ENCODE measurements at places on chromosomes 1 and 21.

GRCh38 chr1:236753516-236753915, 41.6 kb upstream of the MTR start:
- DNase-seq: peak; percentile 37

- no peak for DNase-seq
Observed at GRCh38 chr1:166573199-166573598, 266.1 kb upstream of the POGK start.

- DNase-seq: no peak
Observed at GRCh38 chr1:243409284-243409683, 153.4 kb downstream of the SDCCAG8 start.

- DNase-seq: no peak
Observed at GRCh38 chr1:75334876-75335389, 200.7 kb downstream of the LHX8 start.

DNA sequence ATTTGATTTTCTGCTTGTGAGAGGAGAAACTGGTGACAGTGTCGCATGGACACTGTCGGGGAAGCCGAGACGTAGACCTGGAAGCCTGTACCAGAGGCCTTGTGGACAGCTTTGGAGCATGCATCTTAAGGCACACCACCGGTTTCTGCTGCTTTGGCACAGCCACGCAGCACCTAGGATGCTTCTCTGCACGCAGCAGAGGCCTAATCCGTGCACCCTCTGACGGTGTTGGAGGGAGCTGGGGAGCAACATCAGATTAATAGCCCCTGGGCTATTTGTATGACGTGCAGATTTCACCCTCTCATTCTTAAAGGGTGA, 30.3 kb downstream of the TEX35 start:
- DNase-seq: no peak

GRCh38 chr1:162466797-162467196, 30.8 kb upstream of the UHMK1 start:
- DNase-seq: no peak

DNA sequence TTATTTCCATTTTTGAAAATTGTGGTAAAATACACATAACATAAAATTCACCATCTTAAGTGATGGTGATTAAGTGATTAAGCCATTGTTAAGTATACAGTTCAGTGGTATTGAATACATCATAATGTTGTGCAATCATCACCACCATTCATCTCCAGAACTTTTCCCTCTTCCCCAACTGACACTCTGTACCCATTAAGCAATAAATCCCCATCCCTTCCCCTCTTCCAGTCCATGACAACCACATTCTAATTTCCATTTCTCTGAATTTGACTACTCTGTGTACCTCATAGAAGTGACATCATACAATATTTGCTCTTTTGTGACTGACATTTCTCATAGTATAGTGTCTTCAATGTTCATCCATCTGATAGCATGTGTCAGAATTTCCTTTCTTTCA, 124.8 kb downstream of the DISC1 start:
- no peak for DNase-seq

DNA sequence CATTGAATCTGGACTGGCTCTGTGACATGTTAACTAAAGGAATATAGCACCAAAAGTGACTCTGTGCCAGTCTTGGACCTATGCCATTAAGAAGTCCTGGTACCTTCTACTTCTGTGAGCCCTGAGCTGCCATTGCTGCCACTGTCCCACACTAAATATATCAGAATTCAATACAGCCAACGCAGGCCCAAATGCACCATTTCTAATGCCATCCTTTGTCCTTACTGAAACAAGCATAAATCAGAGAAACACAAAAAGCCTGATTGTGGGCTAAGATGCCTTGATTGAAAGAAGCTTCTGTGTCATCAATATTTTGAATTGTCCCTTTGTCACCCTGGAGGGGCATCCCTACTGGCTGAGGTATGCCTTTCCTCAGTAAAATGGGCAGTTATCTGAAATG, 66.9 kb upstream of the NEK2 start:
- DNase-seq: no peak

DNA sequence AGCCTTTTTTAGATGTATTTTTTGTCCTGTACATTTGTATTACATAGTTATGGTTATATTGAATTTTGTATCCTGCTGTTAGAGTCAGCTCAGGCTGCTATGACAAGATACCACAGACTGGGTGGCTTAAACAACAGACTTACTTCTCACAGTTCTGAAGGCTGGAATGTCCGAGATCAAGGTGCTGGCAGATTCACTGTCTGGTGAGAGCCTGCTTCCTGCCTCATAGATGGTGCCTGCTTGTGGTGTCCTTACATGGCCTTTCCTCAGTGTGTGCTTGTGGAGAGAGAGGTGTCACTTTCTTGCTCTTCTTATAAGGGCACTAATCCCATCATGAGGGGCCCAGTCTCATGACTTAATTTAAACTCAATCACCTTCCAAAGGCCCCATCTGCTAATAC, 23.1 kb upstream of the MYSM1 start:
- no peak for DNase-seq

GRCh38 chr21:35024513-35024912, 24.6 kb downstream of the RUNX1 start:
- no peak for DNase-seq

- DNase-seq: no peak
Observed at GRCh38 chr1:13587256-13588030, 3.8 kb downstream of the PDPN start.

Data from erythroblast (primary cell).